Esophagus muscularis mucosa (tissue), 4 donors: ENCODE measurements at places on chromosomes 1 and 21. TPM values are rescaled to one million over a fixed set of nuclear protein-coding genes. Genes with fewer than 3 reads are reported as not detected.

DNA sequence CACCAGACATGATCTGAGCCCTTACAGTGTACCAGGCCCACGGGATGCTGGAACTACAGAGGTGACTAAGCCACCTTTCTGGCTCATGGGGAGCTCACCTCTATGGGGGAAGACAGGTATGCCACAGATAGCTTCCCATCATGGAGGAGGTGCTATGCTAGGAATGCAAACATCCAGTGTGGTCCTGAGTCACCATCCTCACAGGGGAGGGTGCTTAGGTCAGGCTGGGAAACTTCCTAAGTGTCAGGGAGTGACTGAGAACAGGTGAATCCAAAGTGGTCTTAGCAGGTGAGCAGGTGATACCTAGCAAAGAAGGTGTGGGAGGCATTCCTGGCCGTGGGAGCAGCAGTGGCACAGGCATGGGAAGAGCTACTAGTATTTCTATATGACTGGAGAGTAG lies 8.6 kb upstream of the RASSF5 start:
- no peak for DNase-seq

- DNase-seq: no peak
Observed at GRCh38 chr1:40143891-40144575, 17.2 kb upstream of the RLF start.

DNA sequence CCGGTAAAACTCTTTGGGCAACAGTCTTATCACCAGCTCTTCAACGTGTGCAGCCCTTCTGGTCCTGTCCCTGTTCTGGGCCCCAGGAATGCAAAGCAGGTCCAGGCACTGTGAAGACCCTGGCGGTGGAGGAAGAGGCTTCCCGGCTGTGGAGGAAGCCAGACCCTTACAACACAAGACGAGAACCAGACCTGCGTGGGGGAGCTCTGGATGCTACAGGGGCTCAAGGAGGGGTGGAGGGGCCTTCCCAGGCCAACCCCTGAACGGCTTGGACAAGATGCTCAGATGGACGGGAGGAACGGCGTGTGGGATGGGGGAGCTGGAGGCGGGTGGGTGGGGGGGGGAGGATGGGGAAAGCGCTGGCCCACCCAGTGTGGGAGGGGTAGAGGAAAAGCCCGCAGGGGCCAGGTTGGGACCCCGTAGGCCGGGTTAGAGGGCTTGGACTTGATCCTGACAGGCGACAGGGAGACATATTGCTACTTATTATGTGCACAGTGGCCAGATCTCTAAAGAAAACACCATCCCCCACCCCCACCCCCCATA lies 5.1 kb upstream of the OLIG2 start:
- no peak for DNase-seq

DNA sequence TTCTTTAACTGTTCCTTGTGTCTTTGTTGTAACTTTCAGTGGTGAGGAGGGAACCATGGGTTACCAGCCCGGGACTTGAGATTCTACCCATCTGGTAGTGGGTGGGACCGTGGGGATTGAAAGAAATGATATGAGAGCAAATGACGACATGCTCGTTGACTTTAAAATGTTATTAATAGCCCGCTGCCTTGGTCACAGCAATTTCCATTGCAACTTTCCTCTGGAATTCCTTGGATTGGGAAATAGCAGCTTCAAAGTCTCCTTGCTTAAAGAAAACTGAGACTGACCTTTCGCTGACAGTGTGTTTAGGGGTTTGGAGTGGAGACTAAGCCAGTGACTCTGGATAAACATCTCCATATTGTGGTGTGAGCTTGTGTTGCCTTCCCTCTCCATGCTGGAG lies 44.2 kb upstream of the MARK1 start:
- peak; percentile 84 for DNase-seq

- DNase-seq: no peak
Observed at GRCh38 chr1:229757226-229757625, 131.2 kb downstream of the URB2 start.

The PALMD gene
- total RNA-seq: 33.0 TPM

- DNase-seq: no peak
Observed at GRCh38 chr1:26696654-26697430, 1.0 kb downstream of the ARID1A start.

GRCh38 chr1:161705537-161705936 lies 1.5 kb upstream of the FCRLA start:
- no peak for DNase-seq

DNA sequence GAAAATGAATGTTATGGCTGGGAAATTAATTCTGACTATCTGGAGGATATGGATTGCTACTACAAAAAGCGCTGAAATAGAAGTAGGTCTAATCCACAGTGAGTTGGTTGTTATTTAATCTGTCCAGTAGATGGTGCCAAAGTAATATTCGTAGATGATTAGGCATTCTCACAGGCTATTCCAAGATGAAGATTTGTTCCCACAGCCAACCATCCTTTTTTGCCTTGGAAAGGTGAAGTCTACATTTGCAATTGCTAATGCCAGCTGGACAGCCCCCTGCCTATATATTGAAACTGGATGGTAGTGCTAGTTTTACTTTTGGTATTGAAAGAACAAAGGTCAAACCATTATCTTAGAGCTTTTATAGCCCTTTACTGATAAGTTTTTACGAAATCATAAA lies 43.8 kb downstream of the RBM11 start:
- no peak for DNase-seq

DNA sequence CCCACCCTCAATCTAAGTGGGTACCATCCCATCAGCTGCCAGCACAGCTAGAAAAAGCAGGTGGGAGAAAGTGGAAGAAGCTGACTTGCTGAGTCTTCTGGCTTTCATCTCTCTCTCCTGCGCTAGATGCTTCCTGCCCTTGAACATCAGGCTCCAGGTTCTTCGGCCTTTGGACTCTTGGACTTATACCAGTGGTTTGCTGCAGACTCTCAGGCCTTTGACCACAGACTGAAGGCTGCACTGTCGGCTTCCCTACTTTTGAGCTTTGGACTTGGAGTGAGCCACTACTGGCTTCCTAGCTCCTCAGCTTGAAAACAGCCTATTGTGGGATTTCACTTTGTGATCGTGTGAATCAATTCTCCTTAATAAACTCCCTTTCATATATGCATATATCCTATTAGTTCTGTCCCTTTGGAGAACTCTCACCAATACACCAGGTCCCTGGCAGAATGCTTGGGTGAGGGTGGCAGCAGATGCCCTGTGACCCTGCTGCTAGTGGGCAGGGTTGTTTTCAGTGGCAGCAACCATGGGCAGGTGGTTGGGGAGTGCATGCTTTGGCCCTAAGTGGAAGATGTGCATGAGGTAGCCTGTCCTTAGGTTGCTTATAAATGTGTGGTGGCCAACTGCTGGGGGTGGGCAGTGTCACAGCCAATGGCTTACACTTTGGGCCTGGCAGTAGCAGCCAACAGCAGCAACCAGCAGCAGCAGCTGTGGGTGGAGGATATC lies 10.8 kb upstream of the ADAM30 start:
- DNase-seq: peak; percentile 68

The STIL gene
- total RNA-seq: 2.5 TPM

GRCh38 chr21:46412521-46413364 lies 45.9 kb upstream of the DIP2A start:
- no peak for DNase-seq

GRCh38 chr1:161840363-161840762 lies 74.2 kb downstream of the ATF6 start:
- DNase-seq: no peak

The LCA5L gene
- 2.4 TPM for total RNA-seq

DNA sequence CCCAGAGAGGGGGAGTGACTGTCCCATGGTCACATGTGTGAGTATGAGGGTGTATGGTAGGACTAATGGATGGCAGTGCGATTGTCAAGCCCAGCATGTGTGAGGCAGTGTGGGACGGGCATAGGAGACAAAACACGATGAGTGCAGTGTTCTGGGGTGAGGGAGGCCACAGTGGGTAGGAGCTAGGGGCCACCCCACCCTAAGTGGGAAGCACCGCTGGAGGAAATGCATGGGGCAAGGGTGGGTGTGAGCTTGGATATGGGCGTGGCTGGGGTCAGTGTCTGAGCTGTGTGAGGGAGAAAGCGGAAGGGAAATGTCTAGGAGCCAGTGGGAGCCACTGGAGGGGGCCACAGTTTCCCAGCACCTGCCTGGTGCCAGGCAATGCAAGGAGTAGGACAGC lies 56.5 kb downstream of the FOXO6 start:
- no peak for DNase-seq

The SFN gene
- not detected for total RNA-seq

The CELA3B gene
- not detected for total RNA-seq

The TMEM51 gene
- total RNA-seq: 10.4 TPM

The CXADR gene
- 1.2 TPM for total RNA-seq

The APH1A gene
- 36.1 TPM for total RNA-seq

The HRNR gene
- not detected for total RNA-seq

The PTPRC gene
- 40.3 TPM for total RNA-seq

The RBBP4 gene
- 86.5 TPM for total RNA-seq

- peak; percentile 42 for DNase-seq
Observed at GRCh38 chr1:101364370-101365120, 127.7 kb downstream of the S1PR1 start.

GRCh38 chr1:147762233-147763024 lies 2.0 kb upstream of the GJA5 start:
- DNase-seq: no peak

GRCh38 chr1:183734543-183735036 lies 70.3 kb upstream of the RGL1 start:
- DNase-seq: no peak

GRCh38 chr1:188782220-188782841 lies 1695.3 kb downstream of the BRINP3 start:
- no peak for DNase-seq

GRCh38 chr21:27648560-27648959 lies 681.7 kb upstream of the ADAMTS5 start:
- no peak for DNase-seq
